T-helper 9 cell (primary cell): ENCODE measurements at places on chromosomes 6 and 20.
A peak's percentile ranks its signal among the peaks of the same experiment; 100 is the strongest.

DNA sequence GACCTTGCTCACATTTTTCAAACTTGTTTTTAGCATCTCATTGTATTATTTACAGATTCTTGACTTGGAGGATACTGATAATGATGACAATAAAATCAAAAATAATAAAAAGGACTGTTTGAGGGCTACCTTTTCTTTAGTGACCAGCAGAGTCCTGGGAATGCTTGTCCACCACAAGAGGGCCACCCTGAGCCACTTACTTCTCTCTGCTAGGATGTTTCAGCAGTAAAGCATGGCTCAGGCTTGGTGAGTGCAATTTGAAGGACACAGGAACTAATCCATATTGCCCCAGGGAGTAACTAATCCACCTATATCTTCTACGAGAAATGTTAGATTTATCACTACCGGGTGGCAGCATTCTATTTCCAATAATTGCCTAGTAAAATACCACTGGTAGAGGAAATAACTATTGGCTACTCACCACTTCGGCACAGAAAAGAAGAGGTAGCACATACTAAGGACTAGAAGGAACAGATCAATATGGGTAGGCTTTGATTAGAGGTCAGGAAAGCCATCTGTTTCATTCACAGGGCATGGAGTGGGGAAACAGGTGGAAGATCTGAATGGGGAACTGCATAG is 5.8 kb upstream of the KIAA0408 start:
- peak; percentile 34 for DNase-seq

- no peak for DNase-seq
Measured at GRCh38 chr6:42693725-42694323, 28.6 kb downstream of the PRPH2 start.

DNA sequence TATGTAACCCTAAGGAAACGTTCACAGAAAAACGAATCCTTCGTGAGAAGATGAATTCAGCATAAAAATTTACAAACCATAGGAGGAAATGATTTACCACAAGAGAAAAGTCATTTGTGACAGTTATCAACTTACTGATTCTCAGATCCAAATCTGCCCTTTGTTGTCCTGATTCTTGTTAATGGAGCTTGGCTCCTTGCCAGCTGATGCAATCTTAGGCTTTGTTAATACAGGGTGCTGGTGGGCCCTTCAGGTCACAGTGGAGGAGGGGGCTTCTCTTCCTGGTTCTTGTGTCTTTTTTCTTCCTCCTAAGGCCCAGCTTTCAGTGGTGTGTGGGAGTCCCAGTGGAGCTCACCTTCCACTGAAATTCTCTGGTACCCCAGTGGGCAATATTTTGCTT is 108.4 kb upstream of the MAP3K7 start:
- no peak for DNase-seq

GRCh38 chr20:58228484-58229197 is at the start of gene ANKRD60:
TSS of gene ANKRD60 (minus strand) at chr20:58228653. CDS start at chr20:58228653, 0 bp downstream.
- DNase-seq, result peak; percentile 59

DNA sequence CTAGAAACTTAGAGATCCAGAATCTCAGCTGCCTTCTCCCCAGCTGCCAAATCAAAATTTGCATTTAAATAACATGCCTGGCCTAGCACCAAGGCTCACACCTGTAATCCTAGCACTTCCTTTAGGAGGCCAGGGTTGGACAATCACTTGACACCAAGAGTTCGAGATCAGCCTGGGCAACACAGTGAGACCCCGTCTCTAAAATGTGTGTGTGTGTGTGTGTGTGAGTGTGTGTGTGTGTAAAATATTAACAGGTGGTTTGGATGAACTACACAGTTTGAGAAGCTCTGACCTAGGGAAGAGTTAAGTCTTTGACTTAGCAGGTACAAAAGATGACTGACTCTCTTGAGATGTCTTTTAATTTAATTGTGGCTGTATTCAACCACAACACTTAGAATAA is 20.2 kb upstream of the CD2AP start:
- DNase-seq, result no peak

DNA sequence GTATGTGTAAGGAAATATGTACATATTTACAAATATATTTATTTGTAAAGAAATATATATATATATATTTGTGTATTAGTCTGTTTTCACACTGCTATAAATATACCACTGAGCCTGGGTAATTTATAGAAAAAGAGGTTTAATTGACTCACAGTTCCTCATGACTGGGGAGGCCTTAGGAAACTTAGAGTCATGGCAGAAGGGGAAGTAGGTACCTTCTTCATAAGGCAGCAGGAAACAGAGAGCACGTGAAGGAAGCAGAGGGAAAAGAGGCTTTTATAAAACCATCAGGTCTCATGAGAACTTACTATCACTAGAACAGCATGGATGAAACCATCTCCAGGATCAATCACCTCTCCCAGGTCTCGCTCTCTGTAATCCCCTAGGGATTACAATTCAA is 644.5 kb upstream of the HS3ST5 start:
- DNase-seq, result no peak

DNA sequence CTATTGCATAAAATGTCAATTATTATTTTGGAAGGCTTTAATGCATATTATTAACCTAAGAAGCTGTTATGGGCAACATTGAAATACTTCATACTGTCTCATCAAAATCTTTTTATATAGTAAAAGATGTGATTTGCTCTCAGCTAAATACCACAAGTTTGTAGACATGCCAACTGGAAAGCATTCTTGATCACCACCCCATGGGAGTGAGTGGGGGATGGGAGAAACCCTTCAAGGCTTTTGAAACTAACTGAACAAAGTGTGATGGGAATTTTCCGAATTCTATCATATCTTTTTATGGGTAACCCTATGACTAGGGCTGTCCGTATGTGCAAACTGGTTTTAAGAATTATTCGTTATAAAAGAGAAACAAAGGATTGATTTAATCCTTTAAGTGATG is 377.3 kb upstream of the JAG1 start:
- no peak for DNase-seq

GRCh38 chr6:16760516-16761470 is at the start of gene ATXN1:
TSS of gene ATXN1 (minus strand) at chr6:16761460.
- DNase-seq, result peak; percentile 46

- DNase-seq, result no peak
Measured at GRCh38 chr6:55937951-55938690, 62.7 kb upstream of the BMP5 start.

- DNase-seq, result no peak
Measured at GRCh38 chr20:33995053-33995831, 1.5 kb downstream of the RALY start.

- DNase-seq, result peak; percentile 28
Measured at GRCh38 chr6:68967549-68968300, 332.6 kb downstream of the ADGRB3 start.
